ENCODE measurements at places on chromosomes 6 and 20. TPM values are rescaled to one million over a fixed set of nuclear protein-coding genes. Genes with fewer than 3 reads are reported as not detected.

PRSS35 gene
- total RNA-seq: not detected

KCNB1 gene
- total RNA-seq: 0.10 TPM

BPIFB2 gene
- not detected for total RNA-seq

PLCB4 gene
- total RNA-seq: 0.47 TPM

HSPA1B gene
- total RNA-seq: 106 TPM

DNA sequence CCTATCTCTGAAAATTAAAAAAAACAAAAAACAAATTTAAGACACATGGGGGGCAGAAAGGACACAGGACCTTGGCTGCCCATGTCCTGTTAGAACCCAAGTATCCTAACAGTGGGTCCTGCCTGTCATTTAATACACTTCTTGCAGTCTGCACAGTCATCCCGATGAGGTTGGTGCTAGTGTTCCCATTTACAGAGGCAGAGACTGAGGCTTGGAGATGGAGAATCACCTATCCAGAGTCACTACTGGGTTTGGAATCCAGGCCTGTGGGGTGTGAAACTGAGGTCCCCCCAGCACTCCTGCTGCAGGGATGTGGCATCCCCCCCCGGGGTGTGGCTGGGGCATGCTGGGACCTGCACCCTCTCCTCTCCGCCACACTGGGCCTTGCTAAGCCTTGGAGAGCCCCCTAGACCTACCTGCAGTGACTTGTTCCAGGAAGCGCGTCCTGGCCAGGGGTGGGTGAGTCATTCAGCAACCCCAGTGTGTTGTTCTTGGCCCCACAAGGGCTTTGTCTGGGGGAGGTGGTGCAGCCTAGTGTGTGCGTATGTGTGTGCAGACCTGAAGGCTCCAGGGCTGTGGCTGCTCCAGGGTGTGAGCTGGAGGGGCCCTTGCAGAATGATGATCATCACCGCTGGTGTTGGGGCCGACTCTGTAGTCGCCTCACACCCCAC is 49.7 kb downstream of the BCAS4 start:
- H3K4me1 ChIP-seq: peaks cover 7% of the 10 kb centered on the region
- H3K4me3 ChIP-seq: no peak overlapping the region
- no peaks in the 10 kb centered on the region for H3K27me3 ChIP-seq
- DNase-seq: no peak
- H3K36me3 ChIP-seq: no peaks in the 10 kb centered on the region

GRCh38 chr6:89002523-89002922 is 39.1 kb upstream of the RNGTT start:
- DNase-seq: no peak
- no peak overlapping the region for H3K27ac ChIP-seq
- H3K4me1 ChIP-seq: no peaks in the 10 kb centered on the region
- no peak overlapping the region for H3K4me3 ChIP-seq
- H3K27me3 ChIP-seq: no peaks in the 10 kb centered on the region

GRCh38 chr20:17377231-17377630 is 150.4 kb downstream of the PCSK2 start:
- no peak overlapping the region for H3K4me3 ChIP-seq
- H3K36me3 ChIP-seq: no peaks in the 10 kb centered on the region
- H3K27me3 ChIP-seq: no peaks in the 10 kb centered on the region
- H3K4me1 ChIP-seq: no peaks in the 10 kb centered on the region
- H3K27ac ChIP-seq: no peak overlapping the region

DNA sequence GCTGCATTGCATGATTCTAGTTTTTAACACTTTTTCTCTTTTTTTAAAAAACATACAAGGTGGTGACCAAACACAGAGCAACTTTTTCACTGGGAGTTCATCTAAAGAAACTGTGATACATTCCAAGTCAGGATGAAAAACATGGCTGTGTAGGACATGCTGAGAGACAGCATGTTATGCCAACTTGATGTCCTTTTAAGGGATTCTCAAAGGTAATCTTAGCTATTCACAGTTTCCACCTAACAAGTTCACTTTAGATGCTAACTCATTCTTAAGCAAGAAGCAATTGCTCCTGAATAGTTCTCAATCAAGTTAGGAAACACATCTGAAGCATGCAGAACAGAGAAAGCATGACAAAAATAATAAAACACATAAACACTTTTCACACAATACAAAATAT is 3.3 kb downstream of the ASCC3 start:
- peaks cover 4% of the 10 kb centered on the region for H3K4me1 ChIP-seq
- DNase-seq: no peak
- no peaks in the 10 kb centered on the region for H3K27me3 ChIP-seq
- no peak overlapping the region for H3K27ac ChIP-seq

DNA sequence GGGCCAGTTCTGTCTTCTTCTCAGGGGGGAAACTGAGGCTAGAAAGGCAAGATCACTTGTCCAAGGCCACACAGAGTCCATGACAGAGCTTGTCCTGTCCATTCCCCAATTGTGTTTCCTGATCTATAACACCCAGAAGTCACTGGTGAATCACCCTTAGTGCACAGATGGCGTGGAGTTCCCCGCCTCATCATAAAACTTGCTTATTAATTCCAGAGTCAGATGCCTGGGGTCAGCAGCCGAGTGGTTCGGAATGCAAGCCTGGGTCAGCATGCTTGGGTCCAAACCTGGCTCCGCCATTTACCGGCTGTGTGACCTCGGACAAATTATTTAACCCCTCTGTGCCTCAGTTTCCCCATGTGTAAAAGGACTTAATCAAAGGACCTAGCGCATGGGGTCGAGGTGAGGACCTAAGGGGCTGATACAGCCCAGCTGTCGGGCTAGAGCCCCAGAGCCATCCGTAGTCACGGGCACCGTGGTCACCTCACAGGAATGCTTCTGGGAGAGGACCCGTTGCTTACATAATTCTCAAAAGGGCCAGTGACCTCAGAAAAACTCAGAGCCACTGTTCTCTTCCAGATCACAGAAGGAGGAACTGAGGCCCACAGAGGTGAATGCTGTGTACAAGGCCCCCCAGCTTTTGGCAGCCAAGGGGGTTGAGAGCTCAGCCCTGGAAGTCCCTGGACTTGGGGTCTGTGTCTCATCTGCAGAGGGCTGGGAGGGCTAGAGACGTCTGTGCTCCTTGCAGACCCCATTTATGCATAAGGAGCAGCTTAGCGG is 1.4 kb upstream of the ZBP1 start:
- H3K27ac ChIP-seq: no peak overlapping the region
- no peak overlapping the region for H3K4me3 ChIP-seq
- DNase-seq: no peak

GRCh38 chr6:161622779-161623178 is 348.9 kb upstream of the AGPAT4 start:
- no peak overlapping the region for H3K4me3 ChIP-seq
- no peaks in the 10 kb centered on the region for H3K27me3 ChIP-seq
- H3K4me1 ChIP-seq: peaks cover under 1% of the 10 kb centered on the region
- H3K27ac ChIP-seq: no peak overlapping the region
- no peak for DNase-seq
- H3K36me3 ChIP-seq: no peaks in the 10 kb centered on the region

DNA sequence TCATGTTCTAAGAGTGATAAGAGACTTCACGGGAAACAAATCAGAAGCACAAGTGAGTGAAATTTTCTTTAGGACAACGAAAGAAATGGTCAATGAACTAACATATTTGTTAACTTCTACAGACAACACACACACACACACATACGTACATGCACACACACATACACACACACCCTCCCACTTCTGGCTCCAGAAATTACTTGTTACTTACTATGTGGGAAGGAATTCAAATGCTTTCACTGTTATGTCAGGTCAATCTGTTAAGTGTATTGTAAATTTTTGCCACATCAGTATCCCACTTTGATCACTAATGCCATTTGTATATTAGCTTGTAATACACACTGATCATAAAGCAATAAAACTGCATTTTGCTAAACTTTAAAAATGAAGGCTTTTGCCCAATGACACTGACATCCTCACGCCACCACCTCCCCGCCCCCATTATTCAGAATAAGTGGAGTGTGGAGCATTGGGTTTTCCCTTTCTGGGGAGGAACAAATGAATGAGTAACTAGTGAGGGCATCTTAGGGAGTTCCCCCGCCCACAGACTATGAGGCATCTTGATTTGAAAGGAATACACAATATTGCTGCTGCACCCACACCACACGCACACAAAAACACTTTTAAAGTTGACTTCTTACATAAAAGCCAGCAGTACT is 76.2 kb downstream of the ATXN1 start:
- H3K27ac ChIP-seq: no peak overlapping the region
- DNase-seq: no peak
- H3K27me3 ChIP-seq: no peaks in the 10 kb centered on the region

- H3K4me1 ChIP-seq: peaks cover 48% of the 10 kb centered on the region
- peak overlapping the region; percentile 53 for H3K4me3 ChIP-seq
- peak overlapping the region; percentile 97 for H3K27ac ChIP-seq
- H3K36me3 ChIP-seq: no peaks in the 10 kb centered on the region
- peak; percentile 98 for DNase-seq
- no peaks in the 10 kb centered on the region for H3K27me3 ChIP-seq
Measured at GRCh38 chr6:37137201-37138090, 32.5 kb upstream of the PIM1 start.

DNA sequence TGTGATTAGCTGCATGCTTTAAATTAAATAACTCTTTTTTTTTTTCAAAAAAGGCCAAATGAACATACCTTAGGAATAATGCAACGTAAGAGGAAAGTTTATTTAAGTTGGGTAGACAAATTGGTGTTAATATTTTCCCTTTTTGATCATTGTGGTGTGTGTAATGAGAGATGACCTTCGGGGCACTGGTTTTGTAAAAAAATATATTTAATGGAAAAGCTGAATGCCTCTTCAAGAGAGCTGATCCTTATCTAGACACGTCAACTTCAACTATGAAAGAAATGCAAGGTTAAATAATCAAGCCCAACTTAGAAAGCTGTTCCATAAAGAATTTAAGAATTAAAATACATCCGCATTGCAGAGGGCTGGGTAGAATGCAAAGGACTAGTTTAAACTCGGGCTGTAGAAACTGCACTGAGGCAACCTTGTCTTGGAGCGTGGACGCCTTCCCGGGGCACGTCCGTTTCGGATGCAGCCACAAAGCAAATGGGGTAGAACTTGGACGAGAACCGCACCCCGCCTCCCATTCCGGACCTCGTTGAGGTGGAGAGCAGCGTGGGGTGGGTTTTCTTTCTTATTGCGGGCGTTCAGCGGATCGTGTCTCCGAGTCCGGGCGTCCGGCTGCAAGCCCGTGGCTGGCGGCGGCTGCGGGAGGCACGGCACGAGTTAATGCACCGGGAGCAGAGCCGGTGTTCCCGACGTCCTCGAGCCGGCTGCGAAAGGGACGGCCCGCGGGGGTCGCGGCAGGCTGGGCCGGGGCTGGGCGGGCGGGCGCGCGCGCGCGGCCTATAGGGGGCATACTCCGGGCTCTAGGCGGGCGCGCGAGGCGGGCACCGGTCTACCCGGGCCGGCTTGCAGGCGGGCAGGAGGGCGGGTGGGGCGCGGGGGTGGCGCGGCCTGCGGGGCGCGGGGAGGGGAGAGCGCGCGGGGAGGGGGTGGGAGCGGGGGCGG is 1.9 kb downstream of the JARID2 start:
- no peaks in the 10 kb centered on the region for H3K27me3 ChIP-seq
- peaks cover 5% of the 10 kb centered on the region for H3K4me1 ChIP-seq
- peak overlapping the region; percentile 77 for H3K4me3 ChIP-seq
- 0 out of 2 replicates have a peak, but pooled peaks cover 3% of the 10 kb centered on the region for H3K36me3 ChIP-seq
- DNase-seq: peak; percentile 60

DNA sequence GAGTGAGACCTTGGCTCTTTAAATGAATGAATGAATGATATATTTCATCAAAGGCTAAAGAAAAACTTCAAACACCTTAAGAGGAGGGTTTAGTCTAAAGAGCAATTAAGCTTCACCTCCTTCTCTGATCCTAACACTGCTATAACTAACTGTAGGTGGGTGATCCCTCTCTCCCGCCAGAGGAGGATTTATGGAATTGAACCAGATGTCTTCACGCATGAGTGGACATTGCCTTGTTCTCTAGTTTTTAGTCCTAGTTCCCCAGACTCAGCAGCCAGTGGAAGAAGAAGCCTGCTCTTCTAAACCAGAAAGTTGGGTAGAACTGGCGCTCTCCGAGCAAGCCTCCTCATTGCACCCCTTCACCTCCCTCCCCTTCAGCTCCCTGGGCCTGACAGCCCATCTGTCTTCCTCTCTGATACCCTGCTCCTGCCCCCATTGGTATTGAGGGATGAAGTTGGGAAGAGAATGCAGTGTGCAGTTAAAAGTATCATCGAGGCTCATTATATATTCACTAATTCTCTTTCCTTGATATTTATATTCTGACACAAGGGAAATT is 142.7 kb downstream of the ARID1B start:
- no peak overlapping the region for H3K27ac ChIP-seq
- peak; percentile 17 for DNase-seq
- no peaks in the 10 kb centered on the region for H3K36me3 ChIP-seq
- no peaks in the 10 kb centered on the region for H3K27me3 ChIP-seq
- H3K4me1 ChIP-seq: no peaks in the 10 kb centered on the region

DNA sequence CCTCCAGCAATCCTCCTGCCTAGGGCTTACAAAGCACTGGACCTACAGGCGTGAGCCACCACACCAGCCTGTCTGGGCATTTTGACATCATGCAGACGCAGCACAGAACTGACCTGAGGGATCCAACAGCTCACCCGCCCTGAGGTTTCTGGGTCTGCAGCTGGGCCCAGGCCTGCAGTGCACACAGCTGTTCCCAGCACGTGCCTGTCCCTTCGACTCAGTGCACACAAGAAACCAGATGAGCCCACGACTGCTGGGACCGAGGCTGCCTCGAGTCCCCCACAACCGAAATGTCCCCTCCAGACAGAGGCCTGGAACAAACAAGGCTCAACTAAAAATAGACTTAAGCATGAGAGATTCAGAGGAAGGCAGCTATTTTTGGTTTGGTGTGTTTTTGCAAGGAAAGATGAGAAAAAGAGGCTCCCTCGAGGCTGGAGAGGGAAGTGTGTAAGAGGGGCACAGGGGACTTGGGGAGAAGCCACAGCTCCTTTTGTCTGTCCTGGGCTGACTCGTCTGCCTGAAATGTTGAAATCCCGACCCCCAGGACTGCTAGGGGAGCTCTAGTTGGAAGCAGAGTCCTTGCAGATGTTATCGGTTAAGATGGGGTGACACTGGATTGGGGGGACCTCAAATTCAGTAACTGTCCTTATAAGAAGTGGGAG is 66.3 kb downstream of the YTHDF1 start:
- H3K4me3 ChIP-seq: no peak overlapping the region

DNA sequence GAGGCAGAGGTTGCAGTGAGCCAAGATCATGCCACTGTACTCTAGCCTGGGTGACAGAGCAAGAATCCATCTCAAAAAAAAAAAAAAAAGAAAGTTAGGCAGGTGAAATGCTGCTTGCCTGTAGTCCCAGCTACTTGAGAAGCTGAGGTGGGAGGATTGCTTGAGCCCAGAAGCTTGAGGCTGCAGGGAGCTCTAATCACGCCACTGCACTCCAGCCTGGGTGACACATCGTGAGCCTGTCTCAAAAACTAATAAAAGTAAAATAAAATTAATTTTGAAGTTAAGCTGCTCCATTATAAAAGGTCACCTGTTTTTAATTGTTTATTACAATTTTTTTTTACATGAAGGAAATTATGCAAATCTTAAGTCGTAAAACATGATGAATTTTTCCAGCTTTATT is 23.2 kb upstream of the SAMHD1 start:
- no peak overlapping the region for H3K4me3 ChIP-seq
- H3K27me3 ChIP-seq: no peaks in the 10 kb centered on the region
- no peaks in the 10 kb centered on the region for H3K36me3 ChIP-seq
- no peak for DNase-seq
